Activated T-helper 17 cell treated with anti-CD3 and anti-CD28 coated beads, Interleukin-2, amount 50 U/mL, for 72 hours (primary cell): ENCODE measurements at places on chromosomes 5 and 9.

GRCh38 chr5:58462154-58462553, 2.3 kb upstream of the PLK2 start:
- ATAC-seq: no peak

DNA sequence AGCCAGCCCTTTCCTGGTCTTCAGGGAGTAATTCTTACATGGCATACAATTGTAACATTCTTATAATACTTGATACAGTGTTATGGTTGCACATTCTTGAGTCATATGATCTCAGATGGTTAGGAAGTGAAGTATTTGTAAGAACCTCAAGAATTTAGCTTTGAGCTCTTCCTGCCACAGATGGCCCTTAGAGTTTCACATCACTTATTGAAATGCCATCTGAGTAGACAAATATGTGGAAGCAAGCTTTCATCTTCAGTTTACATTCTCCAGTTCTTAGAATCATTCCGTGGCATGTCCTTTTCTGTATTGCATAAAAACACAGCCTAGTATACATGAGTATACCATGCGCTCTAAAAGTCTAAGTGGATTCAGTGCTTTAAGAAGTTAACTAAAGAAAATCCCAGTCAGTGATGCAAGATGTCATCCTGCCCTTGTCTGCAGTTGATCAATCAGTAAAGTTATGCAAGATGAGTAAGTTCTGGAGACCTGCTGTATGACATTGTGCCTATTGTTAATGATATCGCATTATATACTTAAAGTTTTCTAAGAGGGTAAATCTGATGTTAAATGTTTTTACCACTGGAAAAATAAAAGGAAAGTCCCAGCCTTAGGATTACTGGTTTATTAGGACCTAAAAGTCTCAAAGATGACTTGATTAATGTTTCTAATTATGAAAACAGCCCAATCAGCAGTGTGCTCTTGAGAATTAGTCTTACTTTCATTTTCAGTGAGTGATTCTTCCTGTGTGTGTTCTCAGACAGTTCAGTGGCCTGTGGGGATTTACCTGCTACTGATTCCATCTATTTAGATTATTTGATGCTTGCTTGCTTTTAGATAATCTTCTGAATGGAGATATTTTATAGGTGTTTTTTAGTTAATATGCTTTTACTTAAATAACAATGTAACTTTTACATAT, 29.4 kb downstream of the RHOBTB3 start:
- peak; percentile 90 for ATAC-seq

- no peak for ATAC-seq
Observed at GRCh38 chr9:131169563-131170240, 44.3 kb downstream of the NUP214 start.

DNA sequence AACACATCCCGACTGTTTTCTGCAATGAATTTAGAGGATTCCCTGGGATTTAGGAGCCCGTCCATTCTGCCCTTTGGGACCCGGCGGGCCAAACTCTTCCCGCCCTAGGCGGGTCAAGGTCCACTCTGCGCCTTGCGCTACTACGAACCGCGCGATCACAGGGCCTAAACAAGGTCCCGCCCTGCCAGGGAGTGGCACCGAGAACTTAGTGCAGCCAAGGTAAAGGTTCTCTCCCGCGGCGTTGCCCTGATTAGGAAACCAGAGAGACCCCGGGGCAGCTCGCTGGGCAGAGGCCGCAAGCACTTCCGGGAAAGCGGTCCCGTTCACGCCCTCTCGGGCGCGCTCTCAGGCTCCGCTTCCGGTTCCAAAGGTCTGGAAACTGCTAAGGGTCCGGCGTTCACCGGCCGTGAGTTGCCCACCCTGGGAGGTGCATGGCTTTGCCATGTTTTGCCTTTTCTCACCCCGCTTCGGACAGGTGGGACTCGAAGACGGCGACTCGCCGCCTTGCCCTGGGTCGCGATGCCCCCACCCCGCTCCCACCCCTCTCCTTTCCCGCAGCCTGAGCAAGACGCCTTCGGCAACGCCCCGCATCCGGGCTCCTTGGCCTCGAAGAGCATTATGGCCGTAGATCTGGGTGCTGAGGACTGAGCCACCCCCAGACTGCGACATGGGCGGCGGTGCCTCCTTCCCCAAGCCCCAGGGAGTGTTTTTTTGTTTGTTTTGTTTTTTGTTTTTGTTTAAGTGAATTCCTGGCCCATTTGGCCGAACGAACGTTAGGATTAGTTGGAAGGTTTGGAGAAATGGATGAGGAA, 23.4 kb downstream of the HNRNPK start:
- peak; percentile 92 for ATAC-seq

DNA sequence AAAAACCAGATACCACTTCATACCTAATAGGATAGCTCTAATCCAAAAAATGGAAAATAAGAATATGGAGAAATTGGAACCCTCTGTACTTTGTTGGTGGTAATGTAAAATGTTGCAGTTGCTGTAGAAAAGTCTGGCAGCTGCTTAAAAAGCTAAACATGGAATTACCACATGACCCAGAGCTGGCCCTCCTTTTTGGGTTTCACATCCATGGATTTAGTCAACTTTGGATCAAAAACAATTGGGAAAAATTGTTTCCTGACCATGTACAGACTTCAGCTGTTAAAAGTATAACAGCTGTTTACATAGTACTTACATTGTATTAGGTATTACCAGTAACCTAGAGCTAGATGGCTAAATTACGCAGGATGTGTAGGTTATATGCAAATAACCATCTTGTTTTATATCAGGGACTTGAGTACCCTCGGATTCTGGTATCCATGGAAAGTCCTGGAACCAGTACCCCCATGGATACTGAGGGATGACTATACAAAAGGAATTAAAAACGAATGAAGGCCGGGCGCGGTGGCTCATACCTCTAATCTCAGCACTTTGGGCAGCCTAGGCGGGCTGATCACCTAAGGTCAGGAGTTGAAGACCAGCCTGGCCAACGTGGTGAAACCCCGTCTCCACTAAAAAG, 15.8 kb downstream of the DNAJA1 start:
- ATAC-seq: no peak

GRCh38 chr5:112757468-112758208, 20.0 kb downstream of the APC start:
- peak; percentile 60 for ATAC-seq

- ATAC-seq: no peak
Observed at GRCh38 chr9:71353720-71354119, 232.3 kb upstream of the TRPM3 start.

- ATAC-seq: no peak
Observed at GRCh38 chr9:90826326-90827020, 24.9 kb downstream of the SYK start.

DNA sequence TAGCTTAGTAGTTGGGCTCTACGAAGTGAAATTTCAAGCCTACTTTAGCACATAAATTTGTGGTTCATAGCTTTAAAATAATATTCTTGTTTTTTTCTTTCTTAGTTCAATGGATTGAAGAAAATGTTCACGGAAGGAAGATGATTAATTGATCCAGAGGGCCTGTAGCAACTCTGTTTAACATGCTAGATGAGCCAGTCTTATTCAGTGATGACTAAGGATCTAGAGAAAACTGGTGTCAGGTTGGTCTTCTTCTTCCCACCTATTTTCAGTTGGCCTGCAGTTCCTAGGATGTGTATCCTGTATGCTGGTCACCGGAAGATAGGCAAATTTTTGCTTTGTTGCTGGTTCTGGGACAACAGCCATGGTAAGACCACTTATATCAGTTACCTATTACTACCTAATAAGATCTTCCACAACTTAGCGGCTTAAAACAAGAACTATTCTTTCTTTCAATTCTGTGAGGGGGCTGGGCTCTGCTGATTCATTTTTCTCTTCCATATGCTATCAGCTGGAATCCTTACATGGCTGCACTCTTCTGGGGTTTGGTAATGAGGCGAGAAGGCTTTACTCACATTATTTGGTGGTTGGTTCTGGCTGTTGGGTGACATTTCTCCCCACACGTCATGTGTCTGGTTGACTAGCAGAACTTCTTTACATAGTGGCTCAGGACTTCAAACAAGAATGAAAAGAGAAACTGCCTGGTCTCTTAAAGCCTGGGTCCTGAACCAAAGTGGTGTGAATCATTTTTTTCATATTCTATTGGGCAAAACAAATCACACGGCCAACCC, 182.7 kb upstream of the ACTBL2 start:
- ATAC-seq: peak; percentile 67

DNA sequence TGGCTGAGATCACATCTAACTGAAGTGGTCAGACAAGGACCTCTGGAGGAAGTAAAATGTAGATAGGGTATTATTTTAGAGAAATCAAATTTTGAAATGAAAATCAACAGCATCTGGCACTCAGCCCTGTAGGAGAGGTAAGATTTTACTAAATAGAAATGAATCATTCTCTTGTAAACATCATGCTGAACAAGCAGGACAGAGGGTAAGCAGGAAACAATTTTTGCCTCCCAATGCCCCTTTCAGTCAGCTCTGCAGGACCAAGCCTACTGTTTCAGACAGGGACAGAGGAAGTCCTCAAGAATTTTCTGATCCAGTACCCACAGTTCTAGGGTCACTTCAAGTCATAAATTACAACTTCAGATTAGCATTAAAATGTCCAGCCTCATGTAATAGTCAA, 190.1 kb downstream of the ESM1 start:
- ATAC-seq: no peak

DNA sequence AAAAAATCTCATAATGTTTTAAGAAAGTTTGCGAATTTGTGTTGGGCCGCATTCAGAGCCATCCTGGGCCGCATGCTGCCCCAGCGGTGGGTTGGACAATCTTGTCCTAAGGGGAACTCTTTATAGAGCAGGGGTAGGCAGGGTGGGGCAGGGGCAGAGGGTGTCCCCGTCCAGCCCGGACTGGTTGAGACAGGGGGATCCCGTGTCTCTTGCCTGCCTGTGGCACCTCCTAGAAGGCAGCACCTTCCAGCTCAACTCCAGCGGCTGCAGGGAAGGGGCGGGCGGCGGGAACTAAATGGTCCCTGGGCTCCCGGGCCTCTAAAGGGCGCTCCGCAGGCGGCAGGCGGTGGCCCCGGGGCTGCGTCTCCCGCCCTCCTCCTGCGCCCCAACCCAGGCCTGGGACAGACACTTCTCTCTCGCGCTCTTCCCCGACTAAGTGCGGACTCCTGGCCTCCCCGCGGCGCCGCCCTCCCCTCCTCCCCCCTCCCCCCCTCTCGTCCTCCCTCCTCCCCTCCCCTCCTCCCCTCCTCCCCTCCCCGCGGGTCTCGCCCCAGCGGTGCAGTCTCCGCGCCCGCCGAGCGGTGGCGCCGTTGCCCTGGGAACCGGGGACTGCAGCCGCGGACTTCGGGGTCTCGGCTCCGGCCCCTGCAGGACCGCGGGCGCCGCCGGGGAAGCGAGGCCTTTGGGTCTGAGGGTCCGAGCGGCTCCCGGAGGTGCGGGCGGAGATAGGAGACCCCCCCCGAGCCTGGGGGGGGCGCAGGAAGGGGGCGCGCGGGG, 132.6 kb downstream of the MRPL36 start:
- ATAC-seq: no peak

DNA sequence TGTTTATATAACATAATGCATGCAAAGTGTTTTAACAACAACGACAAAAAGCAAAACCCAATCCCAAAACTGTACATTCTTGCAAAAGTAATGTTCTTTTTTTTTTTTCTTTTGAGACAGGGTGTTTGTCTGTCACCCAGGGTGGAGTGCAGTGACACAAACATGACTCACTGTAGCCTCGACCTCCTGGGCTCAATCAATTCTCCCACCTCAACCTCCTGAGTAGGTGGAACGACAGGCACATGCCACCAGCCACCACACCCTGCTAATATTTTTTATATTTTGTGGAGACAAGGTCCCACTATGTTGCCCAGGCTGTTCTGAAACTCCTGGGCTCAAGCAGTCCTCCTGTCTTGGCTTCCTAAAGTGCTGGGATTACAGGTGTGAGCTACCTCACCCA, 13.6 kb upstream of the HAVCR1 start:
- peak; percentile 47 for ATAC-seq

DNA sequence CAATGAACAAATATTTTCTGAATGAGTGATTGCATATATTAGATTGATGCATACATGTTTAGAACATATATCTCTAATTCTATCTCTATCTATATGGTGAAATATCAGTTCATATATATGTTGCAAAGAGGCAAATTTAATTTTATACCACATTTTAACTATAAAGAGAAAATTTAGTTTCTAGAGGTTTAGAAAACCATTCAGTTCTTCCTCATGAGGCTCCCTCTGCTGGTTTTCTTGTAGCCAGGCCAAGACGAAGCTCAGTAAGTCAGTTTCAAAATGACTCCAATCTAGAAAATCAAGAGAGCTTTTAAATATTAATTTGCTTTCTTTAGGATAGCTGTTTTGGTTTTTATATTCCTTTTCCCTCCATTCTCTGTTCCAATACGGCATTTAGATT, 312.1 kb downstream of the TMEM232 start:
- no peak for ATAC-seq

GRCh38 chr9:84899326-84899725, 229.8 kb downstream of the NTRK2 start:
- no peak for ATAC-seq

GRCh38 chr9:3261484-3261883, 264.3 kb downstream of the RFX3 start:
- no peak for ATAC-seq

DNA sequence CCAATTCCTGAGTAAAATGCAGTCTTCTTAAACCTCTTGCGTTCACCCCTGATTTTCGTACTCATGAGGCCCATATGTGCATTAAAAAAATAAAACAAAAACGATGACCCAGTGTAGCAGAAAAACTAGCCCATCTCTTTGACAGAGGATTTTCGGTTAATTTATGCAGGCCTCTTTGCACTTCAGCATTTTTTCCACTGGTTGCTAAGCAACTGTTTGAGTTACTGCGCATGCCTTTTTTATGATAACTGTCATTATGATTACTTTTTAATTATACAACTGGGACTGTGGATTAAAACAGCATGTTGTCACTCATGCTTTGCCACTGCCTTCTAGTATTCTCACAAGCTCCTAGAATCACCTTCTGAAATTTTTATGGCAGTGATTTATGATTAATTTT, 165.0 kb downstream of the SMARCA2 start:
- no peak for ATAC-seq

GRCh38 chr9:129032541-129033159, 3.8 kb upstream of the MIGA2 start:
- no peak for ATAC-seq

GRCh38 chr5:147481874-147482705, 27.8 kb downstream of the DPYSL3 start:
- no peak for ATAC-seq

DNA sequence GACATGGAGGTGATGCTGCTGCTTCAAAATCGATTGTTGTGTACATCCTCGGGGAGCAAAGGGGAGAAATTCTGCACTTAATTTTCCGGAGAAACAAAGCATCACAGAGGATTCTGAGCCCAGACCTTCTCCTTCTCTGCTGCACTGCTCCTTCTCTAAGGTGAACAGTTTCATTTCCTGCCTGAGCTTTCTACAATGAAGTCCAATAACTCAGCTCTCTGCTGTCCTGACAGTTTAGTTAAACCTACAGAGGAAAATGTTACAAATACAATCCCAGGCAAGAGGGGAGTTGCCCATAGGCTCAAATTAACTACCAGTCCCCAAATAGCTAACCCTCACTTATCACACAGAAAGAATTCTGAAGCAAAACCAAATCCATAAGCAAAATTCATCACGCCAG, 206.3 kb downstream of the EFNA5 start:
- ATAC-seq: no peak

GRCh38 chr9:15354713-15355112, 47.7 kb upstream of the TTC39B start:
- no peak for ATAC-seq
